ENCODE measurements at places on chromosomes 11 and 22.
A peak's percentile ranks its signal among the peaks of the same experiment; 100 is the strongest.

DNA sequence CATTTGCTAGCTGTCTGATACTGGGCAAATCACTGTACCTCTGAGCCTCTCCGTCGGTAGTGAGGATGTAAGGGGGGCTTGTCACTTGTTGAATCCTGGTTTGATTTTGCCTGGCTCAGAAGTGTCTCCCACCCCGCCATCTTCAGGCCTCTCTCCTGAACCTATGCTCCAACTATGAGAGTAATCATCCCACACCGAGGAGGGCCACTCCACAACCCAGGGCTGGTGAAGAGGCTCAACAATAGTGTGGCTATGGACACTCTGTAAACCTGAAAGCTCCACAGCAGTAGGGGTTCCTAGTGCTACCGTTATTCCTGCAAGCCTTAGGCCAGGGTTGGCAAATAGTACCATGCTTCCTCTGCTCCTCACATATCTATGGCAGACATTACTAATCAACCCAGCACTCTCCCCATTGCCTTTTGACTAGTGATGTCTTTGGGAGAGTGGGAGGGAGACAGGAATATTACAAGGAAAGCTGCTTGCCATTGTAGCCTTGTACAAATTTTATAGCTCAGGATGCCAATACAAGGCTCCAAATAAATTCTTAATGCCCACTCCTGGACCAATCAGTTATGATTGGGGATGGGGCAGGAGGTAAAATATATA is 134.0 kb upstream of the TEAD1 start:
- DNase-seq: no peak

GRCh38 chr11:12882670-12883069 is 126.4 kb upstream of the RASSF10 start:
- no peak for DNase-seq

GRCh38 chr11:46877580-46877979 is 31.5 kb upstream of the CKAP5 start:
- DNase-seq: no peak

- DNase-seq: no peak
Measured at GRCh38 chr22:40966726-40967085, 15.5 kb downstream of the RBX1 start.

DNA sequence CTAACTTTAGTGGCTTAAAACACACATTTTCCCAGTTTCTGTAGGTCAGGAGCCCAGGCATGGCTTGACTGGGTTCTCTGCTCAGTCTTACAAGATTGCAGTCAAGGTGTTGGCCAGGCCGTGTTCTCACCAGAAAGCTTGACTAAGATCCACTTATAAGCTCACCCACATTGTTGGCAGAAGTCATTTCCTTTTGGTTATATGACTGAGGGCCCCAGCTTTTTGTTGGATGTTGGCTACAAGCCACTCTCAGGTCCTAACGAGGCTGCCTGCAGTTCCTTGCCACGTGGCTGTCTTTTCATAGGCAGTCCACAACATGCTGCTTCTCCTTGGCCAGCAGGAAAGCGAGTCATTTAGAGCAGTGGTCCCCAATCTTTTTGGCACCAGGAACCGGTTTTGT is 79.3 kb upstream of the CRTAM start:
- DNase-seq: no peak

- no peak for DNase-seq
Measured at GRCh38 chr22:30038219-30038618, 42.0 kb upstream of the HORMAD2 start.

DNA sequence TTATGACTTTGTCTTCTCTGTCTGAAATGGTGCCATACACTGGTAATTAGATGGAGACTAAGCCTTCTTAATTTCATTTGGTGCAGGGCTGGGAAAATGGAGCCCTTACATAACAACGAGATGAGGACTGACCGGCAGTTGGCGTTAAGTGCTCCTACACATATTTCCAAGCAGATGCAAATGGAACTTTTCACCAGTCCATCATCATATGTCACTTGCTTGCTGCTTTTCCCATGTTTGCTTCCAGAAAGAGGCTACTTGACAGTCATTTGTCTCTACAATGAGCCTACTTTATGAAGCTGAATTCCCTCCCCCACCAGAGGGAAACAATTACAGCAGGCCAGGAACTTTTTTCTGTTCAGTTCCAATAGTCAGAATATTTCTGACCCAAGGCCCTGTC is 32.6 kb downstream of the SVIP start:
- no peak for DNase-seq

GRCh38 chr11:11813288-11813962 is 28.3 kb upstream of the USP47 start:
- no peak for DNase-seq

DNA sequence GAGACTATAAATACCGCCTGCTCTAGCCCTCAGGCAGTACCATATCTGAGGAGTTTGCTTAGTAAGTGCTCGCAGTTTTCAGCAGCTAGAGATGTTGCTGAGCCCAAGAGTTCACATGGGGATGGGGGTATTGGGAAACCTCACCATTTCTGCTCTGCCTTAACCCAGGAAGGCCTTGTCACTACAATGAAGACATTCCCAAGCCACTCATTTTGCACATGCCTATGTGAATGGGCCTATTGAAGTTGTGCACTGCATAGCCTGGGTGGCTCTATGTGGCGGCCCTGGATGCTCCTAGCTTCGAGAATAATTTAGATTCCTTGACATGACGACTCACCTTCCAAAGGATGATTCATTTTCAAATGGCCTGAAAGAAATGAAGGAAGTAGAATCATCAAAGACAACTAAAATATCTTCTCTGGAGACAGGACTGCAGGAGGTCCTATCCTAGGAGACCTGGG is 163.4 kb downstream of the ADAMTS15 start:
- DNase-seq: no peak

DNA sequence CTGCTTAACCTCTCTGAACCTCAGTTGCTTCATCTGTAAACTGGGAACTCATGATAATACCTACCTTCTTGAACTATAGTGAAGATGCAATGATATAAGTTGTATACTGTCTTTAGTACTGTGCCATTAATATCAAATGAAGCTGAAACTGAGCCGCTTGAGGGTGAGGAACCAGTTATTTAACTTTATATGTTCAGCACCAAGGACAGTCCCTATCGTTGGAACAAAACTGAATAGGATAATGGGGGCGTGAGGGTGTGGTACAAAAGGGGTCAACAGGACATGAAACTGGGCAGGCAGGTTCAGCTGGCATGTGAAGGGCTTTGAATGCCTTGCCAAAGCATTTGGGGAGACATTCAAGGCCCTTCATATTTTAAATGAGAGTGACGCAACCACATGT is 112.6 kb downstream of the C11orf91 start:
- no peak for DNase-seq

GRCh38 chr22:40113696-40114095 is 64.0 kb upstream of the TNRC6B start:
- no peak for DNase-seq

DNA sequence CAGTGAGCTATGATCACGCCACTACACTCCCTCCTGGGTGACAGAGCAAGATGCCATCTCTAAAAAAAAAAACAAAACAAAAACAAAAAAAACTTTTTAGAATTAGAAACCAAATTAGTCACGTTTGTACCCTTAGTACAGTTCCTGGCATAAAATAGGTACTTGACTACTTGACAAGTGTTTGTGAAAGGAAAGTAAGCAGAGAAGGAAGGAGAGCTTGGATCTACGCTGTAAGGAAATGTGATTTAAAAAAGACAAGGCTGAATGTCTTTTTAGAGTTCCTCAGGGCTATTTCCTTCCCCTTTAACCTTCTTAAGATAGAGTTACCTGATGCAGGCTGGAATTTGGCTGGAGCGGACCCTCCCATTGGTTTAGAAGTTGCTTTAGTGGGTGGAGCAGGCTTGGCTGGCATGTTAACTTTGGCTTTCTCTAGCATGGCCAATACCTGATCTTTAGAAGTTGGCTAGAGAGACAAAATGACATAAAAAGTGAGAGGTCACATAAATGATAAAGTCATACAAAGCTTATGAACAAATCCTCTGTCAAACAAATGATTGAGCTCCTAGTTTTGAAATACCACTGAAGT is 50.7 kb downstream of the F2 start:
- no peak for DNase-seq

DNA sequence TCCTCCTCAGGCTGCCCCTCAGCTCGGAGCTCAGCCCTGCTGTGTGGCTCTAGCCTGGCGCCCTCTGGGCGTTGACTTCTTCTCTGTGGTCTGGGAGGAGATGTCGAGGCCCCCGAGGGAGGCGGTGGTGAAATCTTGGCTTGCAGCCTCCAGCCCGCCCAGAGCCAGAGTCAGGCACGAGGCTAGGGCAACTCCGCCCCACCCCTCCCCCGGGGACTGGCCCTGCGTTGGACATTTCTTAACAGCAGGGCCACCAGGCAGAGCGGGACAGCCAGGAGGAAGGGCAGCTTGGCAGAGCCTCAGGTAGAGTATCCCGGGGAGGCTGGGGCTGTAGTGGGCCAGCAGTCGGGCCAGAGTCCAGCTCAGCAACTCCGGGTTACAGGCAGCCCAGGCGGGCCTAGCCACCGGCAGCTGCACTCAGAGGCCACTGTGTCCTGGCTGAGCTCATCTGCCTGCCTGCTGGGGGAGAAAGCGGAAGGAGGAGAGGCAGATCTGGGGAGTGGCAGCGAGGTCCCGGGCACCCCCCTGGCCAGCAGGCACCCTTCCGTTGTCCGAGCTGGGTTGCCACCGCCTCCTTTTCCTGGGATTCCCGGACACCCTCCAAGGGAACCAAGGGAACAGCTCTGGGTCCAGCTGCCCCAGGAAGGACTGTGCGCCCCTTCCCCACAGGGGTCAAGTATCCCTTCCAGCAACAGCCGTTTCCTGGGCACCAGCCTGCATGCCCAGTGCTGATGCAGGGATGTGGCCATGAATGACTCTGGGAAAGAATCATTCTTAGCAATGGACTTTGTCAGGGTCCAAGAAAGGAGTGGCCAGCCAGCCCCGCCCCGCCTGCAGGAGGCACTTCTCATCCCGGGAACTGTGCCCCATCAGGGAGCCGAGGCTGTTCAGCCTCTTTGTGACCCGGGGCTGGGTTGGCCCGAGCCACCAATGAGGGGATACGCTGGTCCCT is at the start of gene ALDH3B1:
ALDH3B1 (plus strand) TSS at position 238 of the 952 bp plus-strand sequence. CDS start 4,971 bp downstream, outside the sequence.
- no peak for DNase-seq

DNA sequence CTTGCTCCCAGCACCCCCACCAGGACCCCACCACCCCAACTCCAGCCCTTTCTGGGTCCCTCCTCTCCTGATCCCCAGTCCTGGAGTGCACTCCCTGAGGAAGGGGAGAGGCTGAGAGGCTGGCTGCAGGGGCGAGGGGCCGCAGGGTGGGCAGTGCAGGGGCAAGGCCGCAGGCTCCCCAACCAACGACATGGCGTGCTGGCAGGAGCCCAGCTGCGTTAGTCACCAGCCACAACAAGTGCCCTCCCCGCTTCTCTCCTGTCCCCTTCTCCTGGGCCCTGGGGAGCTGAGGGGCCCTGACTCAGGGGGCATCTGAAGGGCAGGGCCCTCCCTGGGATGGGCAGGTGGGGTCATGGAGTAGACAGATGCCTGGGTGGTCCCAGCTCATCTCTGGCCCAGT is 2.3 kb downstream of the CABP7 start:
- DNase-seq: no peak

DNA sequence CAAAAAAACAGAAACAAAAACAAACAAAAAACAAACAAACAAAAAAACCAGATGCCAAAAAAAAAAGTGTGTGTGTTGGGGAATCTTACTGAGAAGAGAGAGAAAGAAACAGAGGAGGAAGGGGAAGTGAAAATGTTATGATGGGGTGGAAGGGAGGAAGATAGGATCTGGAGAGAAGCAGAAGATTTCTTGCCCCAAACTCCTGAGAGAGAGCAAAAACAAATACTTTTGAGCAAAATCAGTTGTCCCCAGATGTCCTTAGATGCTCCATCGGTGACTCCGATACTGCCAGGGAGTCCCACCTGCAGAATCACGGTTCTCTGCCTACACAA is 19.9 kb upstream of the GRAMD1B start:
- no peak for DNase-seq

GRCh38 chr22:37521236-37521739 is 2.1 kb upstream of the CARD10 start:
- DNase-seq: no peak

- no peak for DNase-seq
Measured at GRCh38 chr11:71240061-71240690, 12.2 kb downstream of the SHANK2 start.

DNA sequence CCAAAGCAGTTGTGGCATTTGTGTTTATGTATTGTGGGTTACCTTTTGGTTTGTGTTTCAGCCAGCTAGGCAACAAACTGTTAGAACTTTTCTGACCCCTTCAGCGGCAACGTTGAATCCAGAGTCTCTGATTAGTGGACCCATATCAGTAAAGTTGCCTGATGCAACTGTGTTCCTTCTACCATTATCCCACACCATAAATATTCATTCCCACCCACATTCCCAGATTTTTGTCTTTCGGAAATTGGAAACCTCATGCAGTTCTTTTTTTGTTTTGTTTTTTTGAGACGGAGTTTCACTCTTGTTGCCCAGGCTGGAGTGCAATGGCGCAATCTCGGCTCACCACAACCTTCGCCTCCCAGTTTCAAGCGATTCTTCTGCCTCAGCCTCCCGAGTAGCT is 30.7 kb upstream of the RBX1 start:
- no peak for DNase-seq

DNA sequence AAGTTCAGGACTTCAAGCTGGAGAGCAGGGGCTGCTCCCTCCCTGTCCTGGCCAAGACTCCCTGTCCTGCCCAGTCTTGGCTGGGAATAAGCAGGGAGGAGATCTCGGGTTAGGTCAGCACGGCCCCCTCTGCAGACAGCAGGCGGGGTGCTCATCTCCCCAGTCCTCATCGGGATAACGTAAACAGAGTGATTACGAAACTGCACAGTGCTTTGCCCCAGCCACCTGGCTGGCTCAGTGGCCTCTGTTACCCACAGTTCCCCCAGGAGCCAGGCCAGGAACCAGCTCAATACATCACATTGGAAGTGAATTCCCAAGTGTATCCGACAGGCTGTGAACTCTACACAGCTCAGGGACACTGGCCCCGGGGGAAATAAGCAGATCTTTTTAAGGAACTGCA is 42.7 kb upstream of the KCNJ11 start:
- no peak for DNase-seq

DNA sequence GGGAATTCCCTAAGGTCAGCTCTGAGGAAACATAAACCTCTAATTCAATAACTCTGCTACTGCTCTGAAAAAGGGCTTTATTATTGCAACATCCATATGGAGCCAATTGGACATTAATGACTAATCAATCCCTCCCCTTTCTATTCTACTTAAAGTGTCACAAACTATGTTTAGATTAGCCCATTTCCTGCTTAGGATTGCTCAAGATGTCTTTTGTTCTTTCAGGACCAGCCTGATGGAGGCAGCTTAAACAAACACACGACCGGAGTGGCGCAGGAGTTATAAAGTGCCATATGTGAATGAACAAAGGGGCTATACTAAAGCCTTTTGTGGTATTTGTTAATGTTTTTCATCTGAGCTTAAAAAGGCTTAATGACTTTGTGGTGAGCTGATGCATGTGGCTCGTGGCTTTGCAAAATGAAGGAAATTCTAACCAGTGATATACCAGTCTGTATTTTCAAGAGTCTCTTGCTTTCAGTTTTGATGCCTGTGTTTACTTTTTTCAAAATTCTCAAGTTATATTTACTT is 354.4 kb downstream of the SOX6 start:
- DNase-seq: peak; percentile 100

- DNase-seq: no peak
Measured at GRCh38 chr22:33186816-33187215, 128.6 kb upstream of the SYN3 start.
